ENCODE measurements at places on chromosomes 7 and 10.

DNA sequence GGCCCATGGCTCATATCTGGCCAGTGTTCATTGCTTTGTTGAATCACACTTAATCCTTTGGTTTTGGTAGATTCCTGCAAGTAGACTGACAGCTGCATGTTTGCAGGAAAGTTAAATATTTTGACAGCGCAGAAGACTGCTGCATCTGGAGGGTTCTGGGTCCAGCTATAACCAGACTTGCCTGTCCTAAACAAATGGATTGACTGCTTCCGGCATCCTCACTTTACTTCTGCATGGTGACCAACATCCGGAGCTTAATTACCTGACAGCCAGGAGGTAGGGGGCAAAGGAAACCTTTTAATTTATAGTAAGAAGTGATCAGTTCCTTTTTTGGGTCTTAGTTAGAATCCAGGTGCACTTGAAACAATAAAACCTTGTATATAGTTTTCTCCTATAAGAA is 263.3 kb downstream of the SNX10 start:
- H3K27me3 ChIP-seq: no peaks in the 10 kb centered on the region
- no peak overlapping the region for H3K4me3 ChIP-seq
- H3K4me1 ChIP-seq: peaks cover 11% of the 10 kb centered on the region
- H3K27ac ChIP-seq: no peak overlapping the region

- H3K27me3 ChIP-seq: no peaks in the 10 kb centered on the region
- no peaks in the 10 kb centered on the region for H3K4me1 ChIP-seq
- DNase-seq: no peak
- no peaks in the 10 kb centered on the region for H3K36me3 ChIP-seq
Observed at GRCh38 chr10:75350791-75351190, 50.8 kb downstream of the ZNF503 start.

- no peaks in the 10 kb centered on the region for H3K27me3 ChIP-seq
- peak overlapping the region; percentile 16 for H3K27ac ChIP-seq
- no peak overlapping the region for H3K4me3 ChIP-seq
- H3K36me3 ChIP-seq: no peaks in the 10 kb centered on the region
Observed at GRCh38 chr10:121668314-121669027, 70.2 kb upstream of the FGFR2 start.

- DNase-seq: no peak
- H3K4me3 ChIP-seq: no peak overlapping the region
- no peak overlapping the region for H3K27ac ChIP-seq
- no peaks in the 10 kb centered on the region for H3K4me1 ChIP-seq
Observed at GRCh38 chr10:92742331-92743228, 52.8 kb downstream of the HHEX start.

DNA sequence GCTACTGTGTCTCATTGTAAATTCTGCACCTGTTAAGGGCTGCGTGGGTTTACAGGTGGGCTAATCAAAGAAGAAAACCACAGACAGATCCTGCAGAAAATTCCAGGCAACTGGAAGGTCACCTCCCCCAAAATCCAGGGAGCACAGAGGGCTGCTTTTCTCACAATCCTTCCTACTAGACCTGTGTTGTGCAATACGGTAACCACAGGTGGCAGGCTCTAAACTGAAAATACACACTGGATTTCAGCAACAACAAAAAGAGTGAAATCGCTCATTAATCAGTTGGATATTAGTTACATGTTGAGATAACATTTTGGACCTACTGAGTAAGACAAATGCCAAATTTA is 83.2 kb downstream of the SLC16A9 start:
- no peak overlapping the region for H3K27ac ChIP-seq
- no peaks in the 10 kb centered on the region for H3K36me3 ChIP-seq
- no peaks in the 10 kb centered on the region for H3K27me3 ChIP-seq
- no peaks in the 10 kb centered on the region for H3K4me1 ChIP-seq

DNA sequence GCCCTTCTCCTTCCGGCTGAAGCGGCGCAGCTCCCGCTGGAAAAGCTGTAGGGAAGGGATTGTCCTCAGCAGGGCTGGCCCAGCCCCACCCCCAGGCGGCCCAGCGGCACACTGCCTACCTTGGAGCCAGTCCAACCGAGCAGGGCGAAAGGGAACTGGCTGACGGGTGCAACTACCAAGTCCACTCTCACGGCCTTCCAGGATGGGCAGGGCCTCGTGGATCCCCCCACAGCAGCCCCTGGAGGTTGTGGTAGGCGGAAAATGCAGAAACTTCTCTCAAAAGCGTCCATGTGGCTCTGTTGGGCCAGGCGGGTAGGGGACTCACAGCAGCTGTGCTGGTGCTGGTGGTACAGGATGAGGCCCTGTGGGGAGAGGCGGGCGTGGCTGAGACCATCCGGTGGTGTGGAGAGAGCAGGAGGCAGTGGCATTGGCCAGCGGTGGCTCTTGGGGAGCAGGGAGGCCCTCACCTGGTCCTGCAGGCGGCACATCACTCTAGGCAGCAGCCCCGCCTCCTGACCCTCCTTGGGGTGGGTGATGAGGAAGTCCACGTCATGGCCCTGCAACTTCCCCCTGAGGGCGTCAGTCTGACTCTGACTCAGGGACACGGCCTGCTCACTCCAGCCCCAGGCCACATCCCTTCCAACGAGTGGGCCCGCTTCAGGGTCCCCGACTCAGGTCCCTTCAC is 8.4 kb upstream of the PGAM2 start:
- H3K4me3 ChIP-seq: no peak overlapping the region
- no peak overlapping the region for H3K27ac ChIP-seq
- H3K27me3 ChIP-seq: peaks cover 4% of the 10 kb centered on the region

- no peak overlapping the region for H3K27ac ChIP-seq
- H3K4me1 ChIP-seq: no peaks in the 10 kb centered on the region
- H3K27me3 ChIP-seq: no peaks in the 10 kb centered on the region
- no peak overlapping the region for H3K4me3 ChIP-seq
- no peaks in the 10 kb centered on the region for H3K36me3 ChIP-seq
- DNase-seq: no peak
Observed at GRCh38 chr10:58672845-58673244, 160.2 kb downstream of the BICC1 start.

DNA sequence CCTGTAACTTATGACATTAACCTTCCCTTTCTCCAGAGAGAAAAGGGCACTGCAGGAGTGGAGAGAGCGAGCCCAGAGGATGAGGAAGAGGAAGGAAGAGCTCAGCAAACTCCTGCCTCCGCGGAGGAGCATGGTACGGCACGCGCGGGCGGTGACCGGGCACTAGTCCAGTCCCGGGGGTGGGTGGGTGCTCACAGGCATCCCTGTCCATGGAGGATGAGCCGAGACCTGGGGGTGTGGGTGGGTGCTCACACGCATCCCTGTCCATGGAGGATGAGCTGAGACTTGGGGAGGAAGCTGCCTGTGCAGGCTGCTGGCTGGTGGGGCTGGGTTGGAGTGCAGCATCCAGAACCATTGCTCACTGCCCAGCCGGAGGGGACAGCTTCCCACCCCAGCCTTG is 23.8 kb downstream of the LRRC27 start:
- H3K4me1 ChIP-seq: no peaks in the 10 kb centered on the region
- no peaks in the 10 kb centered on the region for H3K27me3 ChIP-seq
- H3K36me3 ChIP-seq: no peaks in the 10 kb centered on the region
- no peak for DNase-seq
- no peak overlapping the region for H3K4me3 ChIP-seq
- H3K27ac ChIP-seq: no peak overlapping the region

GRCh38 chr10:81944609-81945008 is 69.6 kb downstream of the NRG3 start:
- H3K4me1 ChIP-seq: no peaks in the 10 kb centered on the region
- H3K27ac ChIP-seq: no peak overlapping the region
- no peaks in the 10 kb centered on the region for H3K36me3 ChIP-seq

DNA sequence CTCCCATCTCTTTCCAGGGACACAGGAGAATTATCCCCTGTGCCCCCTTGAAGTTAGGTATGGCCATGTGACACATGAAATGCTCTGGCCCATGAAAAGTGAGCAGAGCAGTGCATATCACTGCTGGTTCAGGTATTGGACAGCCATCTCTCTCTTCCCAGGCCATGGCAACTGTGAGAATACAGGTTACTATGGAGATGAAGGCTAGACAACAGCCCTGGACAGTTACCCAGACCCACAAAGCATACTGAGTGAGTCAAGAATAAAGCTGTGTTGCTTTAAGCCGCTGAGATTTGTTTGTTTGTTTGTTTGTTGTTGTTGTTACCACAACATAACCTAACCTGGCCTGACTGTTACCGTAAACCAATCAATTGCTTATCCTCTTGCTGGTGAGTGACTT is 722.3 kb downstream of the KCNMA1 start:
- H3K4me1 ChIP-seq: no peaks in the 10 kb centered on the region
- DNase-seq: no peak
- no peaks in the 10 kb centered on the region for H3K36me3 ChIP-seq
- H3K4me3 ChIP-seq: no peak overlapping the region
- no peak overlapping the region for H3K27ac ChIP-seq
- H3K27me3 ChIP-seq: no peaks in the 10 kb centered on the region

- no peaks in the 10 kb centered on the region for H3K36me3 ChIP-seq
- H3K4me1 ChIP-seq: peaks cover 3% of the 10 kb centered on the region
- H3K27me3 ChIP-seq: no peaks in the 10 kb centered on the region
- no peak for DNase-seq
Observed at GRCh38 chr7:15085366-15085765, 182.8 kb upstream of the DGKB start.

DNA sequence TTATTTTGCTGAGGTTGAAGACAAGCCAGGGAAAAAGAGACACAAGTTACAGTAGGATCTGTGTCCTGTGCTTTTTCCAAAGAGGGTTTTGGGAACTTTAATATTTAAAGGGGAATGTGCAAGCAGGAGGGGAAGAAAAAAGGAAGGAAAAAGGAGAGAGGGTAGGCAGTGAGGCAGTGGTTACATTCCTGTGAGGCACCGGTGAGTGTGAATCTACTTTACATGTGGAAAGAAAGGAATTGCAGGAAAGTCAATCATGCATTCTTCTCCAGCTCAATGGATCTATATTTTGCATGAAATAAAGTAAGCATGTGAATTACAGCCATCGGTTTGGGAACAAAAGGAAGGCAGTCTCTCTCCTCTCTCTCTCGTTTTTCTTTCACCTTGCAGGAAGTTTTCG is 12.6 kb upstream of the DYNC2I1 start:
- H3K27me3 ChIP-seq: no peaks in the 10 kb centered on the region
- no peak overlapping the region for H3K4me3 ChIP-seq
- no peak overlapping the region for H3K27ac ChIP-seq
- no peaks in the 10 kb centered on the region for H3K36me3 ChIP-seq
- DNase-seq: peak; percentile 7
- H3K4me1 ChIP-seq: no peaks in the 10 kb centered on the region

- H3K4me3 ChIP-seq: no peak overlapping the region
- no peaks in the 10 kb centered on the region for H3K27me3 ChIP-seq
- no peaks in the 10 kb centered on the region for H3K4me1 ChIP-seq
Observed at GRCh38 chr7:99155211-99155610, 11.3 kb upstream of the SMURF1 start.

DNA sequence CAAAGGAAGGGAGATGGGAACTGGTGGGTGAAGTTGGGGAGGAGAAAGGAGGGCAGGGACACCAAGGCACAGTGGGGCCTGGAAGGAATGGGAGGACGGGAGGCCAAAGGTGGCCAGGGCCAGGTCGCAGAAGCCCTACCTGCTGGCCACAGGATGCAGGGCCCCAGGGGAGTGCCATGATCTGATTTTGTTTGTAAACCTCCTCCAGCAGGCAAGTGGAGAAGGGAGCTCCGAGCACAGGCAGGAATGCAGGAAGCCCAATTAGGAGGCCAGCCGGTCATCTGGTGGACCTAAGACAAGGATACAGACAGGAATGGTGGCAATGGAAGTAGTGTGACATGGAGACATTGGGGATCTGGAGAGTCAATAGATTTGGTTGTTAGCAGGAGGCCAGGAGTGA is 107.0 kb upstream of the ZMIZ1 start:
- H3K4me3 ChIP-seq: no peak overlapping the region
- H3K27ac ChIP-seq: no peak overlapping the region
- DNase-seq: no peak
- H3K36me3 ChIP-seq: no peaks in the 10 kb centered on the region
- H3K27me3 ChIP-seq: no peaks in the 10 kb centered on the region
- H3K4me1 ChIP-seq: peaks cover 14% of the 10 kb centered on the region

Data from endodermal cell (in vitro differentiated cells).